ENCODE measurements at places on chromosomes 16 and 17. TPM values are rescaled to one million over a fixed set of nuclear protein-coding genes. Genes with fewer than 3 reads are reported as not detected.

APPBP2 gene
- total RNA-seq: 49.9 TPM

TRAF4 gene
- total RNA-seq: 36.8 TPM

GNG13 gene
- not detected for total RNA-seq

CTRL gene
- total RNA-seq: 0.59 TPM

DNA sequence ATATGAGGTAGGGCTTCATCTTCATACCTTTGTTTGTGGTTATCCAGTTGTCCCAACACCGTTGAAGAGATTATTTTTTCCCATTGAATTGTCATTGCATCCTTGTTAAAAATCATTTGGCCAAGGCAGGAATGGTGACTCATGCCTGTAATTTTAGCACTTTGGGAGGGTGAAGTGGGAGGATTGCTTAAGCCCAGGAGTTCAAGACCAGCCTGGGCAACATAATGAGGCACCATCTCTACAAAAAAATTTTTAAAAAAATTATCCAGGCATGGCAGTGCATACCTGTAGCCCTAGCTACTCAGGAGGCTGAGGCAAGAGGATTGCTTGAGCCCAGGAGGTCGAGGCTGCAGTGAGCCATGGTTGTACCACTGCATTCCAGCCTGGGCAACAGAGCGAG, 223.9 kb downstream of the TANC2 start:
- no peak for DNase-seq

CD79B gene
- total RNA-seq: 0.36 TPM

GRCh38 chr16:68469796-68470460, 21.6 kb upstream of the SMPD3 start:
- peak; percentile 46 for DNase-seq

CACNA1G gene
- total RNA-seq: under 0.01 TPM

- DNase-seq: no peak
Observed at GRCh38 chr16:27976990-27977389, 86.5 kb downstream of the GSG1L start.

DNA sequence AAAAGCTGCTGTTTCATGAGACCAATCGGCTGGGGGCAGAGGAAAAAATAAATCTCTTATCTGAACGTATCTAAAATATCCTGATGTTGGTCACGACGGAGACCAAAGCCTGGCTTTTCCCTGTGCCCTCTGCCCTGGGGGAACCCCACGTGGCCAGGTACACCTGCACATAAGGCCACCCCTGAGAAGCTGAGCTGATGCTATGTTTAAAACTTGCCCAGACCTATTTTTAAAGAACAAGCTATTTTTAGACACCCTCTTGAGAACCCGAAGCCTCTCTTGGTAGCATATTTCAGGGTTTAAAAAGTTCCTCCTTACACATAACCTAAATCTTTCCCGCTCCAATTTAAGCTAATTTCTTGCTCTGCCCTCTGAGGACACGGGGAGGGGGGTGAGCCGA, 210.4 kb downstream of the GSG1L start:
- DNase-seq: no peak

GRCh38 chr16:67533024-67533560, 4.5 kb downstream of the RIPOR1 start:
- peak; percentile 69 for DNase-seq

GRCh38 chr17:42519546-42520491, 16.2 kb upstream of the NAGLU start:
- peak; percentile 92 for DNase-seq

DNA sequence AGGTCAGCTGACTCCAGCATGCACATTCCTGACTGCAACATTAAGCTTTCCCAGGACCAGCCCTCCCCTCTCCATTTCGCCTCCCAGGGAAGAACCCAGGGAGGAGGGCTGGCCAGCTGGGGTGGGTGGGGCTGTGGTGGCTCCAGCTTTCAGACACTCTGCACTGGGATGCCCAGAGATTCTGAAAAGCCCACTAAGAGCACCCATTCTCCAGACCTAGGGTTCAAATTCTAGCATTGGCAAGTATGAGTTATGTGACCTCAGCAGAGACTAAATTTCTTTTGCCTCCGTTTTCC, 7.8 kb downstream of the DLX3 start:
- DNase-seq: peak; percentile 76

DNA sequence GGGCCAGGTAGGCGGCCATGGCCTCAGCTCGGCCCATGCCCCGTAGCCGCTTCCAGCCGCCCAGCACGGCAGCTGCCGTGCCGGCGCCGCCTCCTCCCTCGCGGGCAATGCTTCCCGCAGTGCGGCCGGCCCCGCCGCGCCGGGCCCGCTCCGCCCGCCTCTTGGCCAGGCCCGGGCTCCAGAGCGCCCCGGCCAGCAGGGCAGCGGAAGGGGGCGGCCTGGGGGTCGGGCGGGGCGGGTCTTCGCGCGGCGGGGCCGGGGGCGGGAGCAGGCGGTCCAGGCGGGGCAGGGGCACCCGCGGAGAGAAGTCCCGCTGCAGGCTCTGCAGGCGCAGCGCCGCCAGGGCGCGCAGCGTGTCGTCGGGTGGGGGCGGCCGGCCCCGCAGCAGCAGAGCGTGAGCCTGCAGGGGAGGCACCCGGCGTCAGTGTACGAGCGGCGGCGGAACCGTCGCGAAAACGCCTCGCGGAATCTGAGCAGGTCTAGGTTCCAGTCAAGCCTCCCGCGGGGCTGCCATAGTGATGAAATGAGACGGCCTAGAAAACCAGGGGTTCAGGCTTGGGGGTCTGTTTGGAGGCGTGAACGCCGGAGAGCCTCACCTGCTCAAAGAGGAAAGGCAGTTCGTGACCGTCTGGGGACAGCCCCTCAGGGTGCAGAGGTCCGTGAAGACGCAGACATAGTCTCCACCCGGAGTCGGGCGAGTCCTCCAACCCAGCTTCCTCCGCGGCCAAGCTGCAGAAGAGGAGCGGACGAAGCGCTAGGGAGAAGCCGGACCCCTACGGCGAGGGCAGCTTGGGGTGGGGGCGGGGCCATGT, 6.6 kb downstream of the PLEKHH3 start:
- peak; percentile 63 for DNase-seq

DPEP3 gene
- not detected for total RNA-seq

- peak; percentile 39 for DNase-seq
Observed at GRCh38 chr16:11126399-11127054, 129.5 kb downstream of the SOCS1 start.

- no peak for DNase-seq
Observed at GRCh38 chr17:611202-611601, 103.4 kb downstream of the VPS53 start.

VPS9D1 gene
- total RNA-seq: 13.3 TPM

DNA sequence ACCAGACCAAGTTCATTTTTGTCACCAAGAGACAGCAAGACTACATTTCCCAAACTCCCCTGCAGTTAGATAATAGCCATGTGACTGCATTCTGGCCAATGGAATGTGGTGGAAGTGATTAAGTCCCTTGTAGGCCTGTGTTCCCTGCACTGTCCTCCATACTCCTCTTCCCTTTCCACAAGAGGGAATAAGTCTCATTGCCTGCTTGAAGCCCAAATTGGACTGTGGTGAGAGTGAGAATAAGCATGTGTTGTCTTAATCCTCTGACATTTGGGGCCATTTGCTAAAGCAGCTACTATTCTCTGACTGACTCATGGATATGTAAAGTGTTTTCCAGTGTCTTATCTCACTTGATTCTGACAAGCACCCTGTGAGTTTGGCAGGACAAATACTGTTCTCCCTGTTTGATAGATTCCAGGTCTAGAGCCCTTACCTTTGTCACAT, 20.7 kb downstream of the PIK3R6 start:
- peak; percentile 90 for DNase-seq

DNA sequence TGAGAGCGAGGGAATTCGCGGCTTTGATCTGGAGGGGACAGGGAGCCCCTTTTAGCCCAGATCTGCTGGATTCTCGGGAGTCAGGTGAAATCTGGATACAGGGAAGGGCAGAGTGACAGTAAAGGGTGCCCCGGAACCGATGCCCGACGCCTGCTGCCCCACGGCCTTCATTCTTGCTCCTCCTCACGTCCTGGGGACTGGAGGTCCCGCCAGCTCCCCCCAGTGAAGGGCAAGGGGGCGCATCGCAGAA, 596 bp downstream of the OR1F1 start:
- DNase-seq: no peak

GRCh38 chr16:88468275-88469129, 15.4 kb downstream of the ZFPM1 start:
- DNase-seq: peak; percentile 96

Data from osteoblast (primary cell).